ENCODE measurements at places on chromosomes 6 and 20. TPM values are rescaled to one million over a fixed set of nuclear protein-coding genes. Genes with fewer than 3 reads are reported as not detected.

DNA sequence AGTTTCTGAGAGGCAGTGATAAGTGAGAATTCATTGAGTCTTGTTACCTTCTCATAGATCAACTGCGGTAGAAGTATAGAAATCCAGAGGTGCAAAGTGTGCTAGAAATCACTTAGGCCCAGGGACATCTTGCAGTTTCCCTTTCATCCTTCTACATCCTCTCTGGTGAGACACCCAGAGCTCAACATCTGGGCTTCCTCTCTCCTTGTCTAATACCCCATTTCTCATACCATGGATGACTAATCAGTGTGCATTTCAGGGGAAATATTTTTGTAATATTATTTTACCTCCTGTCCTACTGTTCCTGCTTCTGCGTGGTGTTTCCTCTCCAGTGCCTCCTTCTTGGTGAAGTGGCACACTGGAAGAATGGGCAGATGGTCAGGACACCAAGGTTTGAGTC is 322.4 kb downstream of the TFAP2B start:
- H3K27me3 ChIP-seq, result no peaks in the 10 kb centered on the region
- H3K4me1 ChIP-seq, result no peaks in the 10 kb centered on the region
- H3K4me3 ChIP-seq, result no peak overlapping the region
- no peak for DNase-seq

GRCh38 chr6:13290335-13290734 is 38.0 kb downstream of the TBC1D7 start:
- H3K4me1 ChIP-seq, result no peaks in the 10 kb centered on the region
- no peak for DNase-seq
- no peak overlapping the region for H3K4me3 ChIP-seq
- H3K36me3 ChIP-seq, result no peaks in the 10 kb centered on the region
- H3K27me3 ChIP-seq, result no peaks in the 10 kb centered on the region

Gene OTOR
- not detected for total RNA-seq

GRCh38 chr6:149566410-149567193 is 427 bp downstream of the GINM1 start:
- H3K27me3 ChIP-seq, result no peaks in the 10 kb centered on the region
- peak overlapping the region; percentile 95 for H3K27ac ChIP-seq
- no peaks in the 10 kb centered on the region for H3K4me1 ChIP-seq

Measured in naive thymus-derived CD4-positive, alpha-beta T cell (primary cell).